ENCODE measurements at places on chromosomes 6 and 20.

- DNase-seq: no peak
Observed at GRCh38 chr6:7909323-7910276, 988 bp downstream of the TXNDC5 start.

GRCh38 chr6:162963861-162964260 lies 236.1 kb downstream of the PACRG start:
- DNase-seq: no peak

GRCh38 chr6:75213112-75213511 lies 7.3 kb upstream of the COL12A1 start:
- DNase-seq: no peak

DNA sequence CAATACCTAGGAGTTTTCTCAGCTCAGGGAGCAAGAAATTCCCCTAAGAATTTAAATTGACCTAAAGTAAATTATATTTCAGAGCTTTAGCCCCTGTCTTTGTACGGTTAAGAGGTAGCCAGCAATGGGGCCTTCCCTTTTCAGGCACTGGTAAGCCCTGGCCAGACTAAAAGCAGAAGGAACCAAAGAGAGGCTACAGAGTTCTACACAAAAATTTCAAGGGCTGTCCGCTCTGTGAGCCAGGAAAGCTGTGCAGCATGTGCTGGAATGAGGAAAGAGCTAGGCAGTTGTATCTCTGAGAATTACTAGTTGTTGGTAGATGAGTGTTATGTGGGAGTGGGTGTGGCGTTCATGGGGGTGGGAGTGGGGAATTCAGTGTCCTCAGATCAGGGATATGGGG lies 96.3 kb upstream of the MAFB start:
- DNase-seq: no peak

DNA sequence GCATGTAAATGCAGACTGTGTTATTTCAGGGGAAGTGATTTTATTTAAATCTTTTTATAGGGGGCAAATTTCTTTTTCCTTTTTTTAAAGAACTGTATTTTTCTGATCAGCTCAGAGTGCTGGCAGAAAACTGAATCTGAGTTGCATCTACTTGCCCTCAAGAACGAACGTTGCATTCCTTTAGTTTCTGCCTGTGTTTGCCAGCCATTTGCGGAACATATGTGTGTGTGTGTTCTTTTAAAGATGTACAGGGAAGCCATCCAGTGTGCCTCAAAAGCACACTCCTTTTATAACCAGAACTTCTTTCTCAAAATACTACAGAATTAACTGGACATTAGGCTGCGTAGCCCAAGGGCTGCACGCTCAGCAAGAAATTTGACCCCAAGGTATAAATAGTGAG lies 25.8 kb upstream of the INSM1 start:
- DNase-seq: no peak

DNA sequence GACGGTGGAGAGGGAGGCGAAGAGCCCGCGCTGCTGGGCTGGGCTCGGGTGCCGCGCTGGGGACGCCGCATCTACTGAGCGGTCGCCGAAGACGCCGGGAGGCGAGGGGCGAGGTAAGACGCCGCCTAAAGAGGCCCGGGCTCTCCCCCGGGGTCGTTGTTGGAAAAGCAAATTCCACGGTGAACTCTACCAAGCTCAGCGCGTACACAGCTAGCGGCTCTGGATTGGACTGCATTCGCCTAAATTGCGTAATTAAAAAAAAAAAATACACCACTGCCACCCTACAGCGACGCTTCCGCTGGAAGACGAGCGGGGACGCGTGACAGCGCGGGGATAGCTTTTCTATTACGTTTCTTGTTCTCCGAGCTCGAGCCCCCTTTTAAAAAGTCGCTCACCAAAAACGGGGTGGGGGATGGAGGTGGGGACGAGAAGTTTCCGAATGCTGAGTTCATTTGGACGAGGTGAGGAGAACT lies 92.0 kb upstream of the PRDM1 start:
- DNase-seq: no peak

DNA sequence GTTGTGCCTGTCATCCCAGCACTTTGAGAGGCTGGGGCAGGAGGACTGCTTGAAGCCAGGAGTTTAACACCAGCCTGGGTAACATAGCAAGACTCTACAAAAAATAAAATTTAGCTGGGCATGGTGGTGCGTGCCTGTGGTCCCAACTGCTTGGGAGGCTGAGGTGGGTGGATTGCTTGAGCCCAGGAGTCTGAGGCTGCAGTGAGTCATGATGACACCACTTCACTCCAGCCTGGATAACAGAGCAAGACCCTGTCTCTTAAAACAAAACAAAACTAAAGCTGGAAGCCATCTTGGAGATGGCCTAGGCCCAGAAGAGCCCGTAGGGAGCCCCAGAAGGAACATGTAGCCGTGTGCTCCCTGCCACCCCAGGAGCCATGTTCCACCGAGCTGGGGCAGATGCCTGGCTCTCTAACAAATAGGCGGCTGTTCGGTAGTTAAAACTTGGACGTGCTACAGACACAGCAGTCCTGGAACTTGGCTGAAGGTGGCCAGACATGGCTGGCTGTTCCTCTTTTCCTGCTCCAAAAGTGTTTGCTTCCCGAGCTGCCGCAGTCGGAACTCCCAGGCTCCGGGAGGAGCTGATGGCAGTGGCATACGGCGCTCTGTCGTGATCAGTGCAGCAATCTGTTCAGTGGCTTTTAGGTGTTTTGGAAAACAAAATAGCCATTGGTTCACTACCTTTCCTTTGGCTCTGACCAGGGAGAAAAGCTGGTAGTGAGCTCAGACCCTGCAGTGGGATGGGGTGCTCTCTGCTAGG lies 37.0 kb downstream of the DYNLT1 start:
- no peak for DNase-seq

- DNase-seq: no peak
Observed at GRCh38 chr6:130593200-130593599, 227.4 kb downstream of the TMEM200A start.

- DNase-seq: no peak
Observed at GRCh38 chr20:59776059-59776603, 157.3 kb downstream of the SYCP2 start.

GRCh38 chr20:36035745-36036144 lies 67.4 kb downstream of the CNBD2 start:
- DNase-seq: no peak

- DNase-seq: no peak
Observed at GRCh38 chr20:2280082-2280481, 15.7 kb upstream of the TGM3 start.

DNA sequence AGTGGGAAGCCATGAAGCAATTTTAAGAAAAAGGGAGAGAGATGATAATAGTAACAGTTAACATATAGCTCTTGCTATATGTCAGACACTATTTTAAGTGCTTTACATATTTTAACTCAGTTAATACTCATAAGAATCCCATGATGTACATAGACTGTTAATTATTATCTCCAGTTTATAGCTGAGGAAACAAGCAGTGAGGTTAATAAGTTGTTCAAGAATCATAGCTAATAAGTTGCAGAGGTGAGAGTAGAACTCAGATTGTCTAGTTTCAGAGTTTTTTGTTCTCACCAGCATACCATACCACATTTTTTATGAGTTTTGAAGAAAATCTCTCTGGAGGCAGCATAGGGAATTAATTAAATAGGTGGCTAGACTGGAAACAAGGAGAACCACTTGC lies 144.6 kb upstream of the MMS22L start:
- no peak for DNase-seq

DNA sequence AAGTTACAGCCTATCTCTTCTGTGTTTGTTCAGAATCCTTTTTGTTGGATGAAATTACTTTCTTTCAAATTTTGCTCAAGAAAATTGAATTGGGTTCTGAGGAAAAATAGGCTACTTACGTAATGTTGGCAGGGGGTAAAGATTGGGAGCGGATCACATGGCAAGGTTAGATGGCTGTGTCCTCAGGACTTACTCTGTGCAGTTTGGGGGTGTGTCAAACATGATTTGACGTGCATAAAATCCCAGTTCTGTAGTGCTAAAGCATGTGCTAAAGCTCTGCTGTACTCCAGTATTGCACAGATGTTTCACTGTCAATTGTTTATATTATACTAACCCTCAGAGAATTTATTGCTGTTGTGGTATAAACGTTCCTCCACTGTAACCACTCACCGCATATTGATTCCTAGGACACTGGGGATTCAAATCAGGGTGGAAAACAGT lies 2.6 kb downstream of the NT5E start:
- DNase-seq: peak; percentile 88

- no peak for DNase-seq
Observed at GRCh38 chr20:61960836-61961235, 104.8 kb downstream of the TAF4 start.

- peak; percentile 27 for DNase-seq
Observed at GRCh38 chr6:134374491-134375219, 56.7 kb upstream of the SGK1 start.

- DNase-seq: peak; percentile 49
Observed at GRCh38 chr6:144131248-144131709, 19.0 kb upstream of the STX11 start.

DNA sequence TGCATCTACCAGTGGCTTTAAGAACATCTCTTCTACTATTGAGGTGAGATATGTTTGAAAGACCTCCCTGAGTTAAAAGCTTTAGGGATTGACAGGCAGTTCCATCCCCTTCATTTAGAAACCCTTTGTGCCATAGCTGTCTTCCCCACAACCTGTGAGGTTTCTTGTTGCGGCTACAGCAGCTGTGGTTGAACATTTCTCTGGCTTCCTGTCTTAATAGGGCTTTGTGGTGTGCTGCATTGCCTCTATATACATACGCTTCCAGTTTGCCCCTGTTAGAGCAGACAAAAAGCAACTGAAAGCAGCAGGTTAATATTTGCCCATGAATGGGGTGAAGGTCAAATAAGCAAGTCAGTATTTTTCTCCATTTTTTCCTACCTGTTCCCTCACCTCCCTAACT lies 210.2 kb downstream of the TMEM200A start:
- DNase-seq: no peak

- DNase-seq: peak; percentile 20
Observed at GRCh38 chr6:127031511-127031910, 87.0 kb upstream of the RSPO3 start.

GRCh38 chr20:10843146-10843711 lies 169.4 kb upstream of the JAG1 start:
- DNase-seq: no peak

GRCh38 chr6:21947731-21948386 lies 349.0 kb downstream of the PRL start:
- DNase-seq: no peak

DNA sequence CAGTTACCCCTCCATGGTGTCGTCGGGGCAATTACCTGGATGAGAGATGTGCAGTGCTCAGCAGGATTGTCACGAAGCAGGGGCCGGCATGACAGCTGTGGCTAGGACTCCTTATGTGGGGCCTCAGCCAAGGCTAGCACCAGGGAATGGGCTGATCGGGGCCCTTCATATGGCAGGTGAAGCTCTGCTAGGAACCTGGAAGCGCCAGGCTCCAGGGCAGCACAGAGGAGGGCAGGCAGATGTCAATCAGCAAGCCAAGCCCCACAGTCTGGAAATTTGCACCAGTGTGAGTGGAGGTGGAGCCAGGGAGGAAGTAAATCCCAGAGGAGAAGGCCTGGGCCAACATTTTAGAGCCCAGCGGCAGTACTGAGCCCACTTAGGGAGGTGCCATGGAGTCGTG lies 21.2 kb downstream of the SYNDIG1 start:
- no peak for DNase-seq

DNA sequence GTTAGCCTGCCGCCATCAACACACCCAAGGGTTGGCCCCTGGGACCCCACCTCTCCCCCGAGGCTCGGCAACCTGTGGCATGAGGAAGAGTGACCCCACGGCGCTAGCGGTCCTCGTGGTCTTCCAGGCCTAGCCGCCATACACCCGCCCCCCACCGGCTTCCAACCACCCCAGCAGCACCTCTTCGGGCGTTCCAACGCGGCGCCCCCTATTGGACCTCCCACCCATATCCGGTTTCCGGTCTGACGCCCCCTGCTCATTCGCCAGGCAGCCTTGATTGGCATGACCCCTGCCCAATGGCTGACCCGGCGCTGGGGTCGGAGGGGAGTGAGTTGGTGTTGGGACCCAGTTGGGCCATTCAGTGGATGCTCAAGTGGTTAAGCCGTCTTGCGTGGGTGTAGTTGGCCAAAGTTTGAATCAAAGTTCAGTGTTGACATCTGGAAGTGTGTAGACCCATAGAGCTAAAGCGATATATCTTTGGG lies at the start of gene GNAS-AS1:
Gene GNAS-AS1 (minus strand): TSS at position 210 of the 482 bp plus-strand sequence.
- DNase-seq: peak; percentile 72

DNA sequence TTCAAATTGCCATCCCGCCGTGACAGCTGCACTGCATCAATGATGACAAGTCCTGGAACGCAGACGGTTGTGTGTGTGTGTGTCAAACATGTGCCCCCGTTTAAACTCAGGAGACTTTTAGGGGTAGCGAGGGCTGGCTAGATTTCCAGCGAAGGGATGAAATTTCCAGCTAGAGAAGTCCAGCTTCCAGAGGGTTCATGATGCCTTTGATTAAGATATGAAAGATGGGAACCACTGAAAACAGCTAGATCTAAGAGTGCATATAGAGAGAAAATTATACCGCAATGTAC lies 644 bp downstream of the KIZ start:
- DNase-seq: no peak

- no peak for DNase-seq
Observed at GRCh38 chr6:156719395-156719719, 57.8 kb upstream of the ARID1B start.

DNA sequence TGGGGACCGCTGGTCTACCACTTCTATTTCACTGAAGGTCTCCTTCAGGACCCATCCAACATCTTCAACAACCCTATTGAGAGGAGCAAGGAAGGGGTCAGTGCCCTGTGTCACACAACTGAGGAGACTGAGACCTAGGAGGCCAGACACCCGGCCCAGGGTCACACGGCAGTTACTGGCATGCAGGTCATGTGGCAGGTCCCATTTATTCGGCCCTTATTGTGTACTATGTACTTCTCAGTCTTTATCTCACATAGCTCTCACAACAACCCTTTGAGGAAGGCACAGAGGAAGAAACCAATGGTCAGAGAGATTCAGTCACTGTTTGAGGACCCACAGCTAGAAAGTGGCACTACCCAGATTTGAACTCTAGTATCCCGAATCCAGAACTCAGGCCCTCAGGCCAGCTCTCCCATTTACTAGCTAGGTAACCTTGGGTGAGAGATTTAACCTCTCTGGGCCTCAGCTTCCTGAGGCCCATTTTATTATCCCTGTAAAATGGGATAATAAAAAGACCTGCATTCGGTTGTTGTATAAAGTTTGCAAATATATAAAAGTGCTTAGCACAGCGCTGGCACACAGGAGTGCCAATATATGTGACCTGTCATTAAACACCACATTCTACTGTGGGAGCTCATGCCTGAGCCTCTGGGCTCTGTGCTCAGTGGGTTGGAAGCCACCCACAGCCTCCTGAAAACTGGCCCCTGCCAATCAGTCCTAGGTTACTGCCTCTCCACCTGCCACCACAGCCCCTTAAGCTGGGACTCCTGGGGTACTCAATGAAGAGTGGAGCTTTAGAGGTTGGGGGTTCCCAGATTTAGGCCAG lies 15.8 kb downstream of the TFEB start:
- no peak for DNase-seq

- no peak for DNase-seq
Observed at GRCh38 chr6:158772851-158773371, 46.3 kb downstream of the EZR start.

GRCh38 chr6:35082046-35082732 lies 59.0 kb downstream of the TCP11 start:
- no peak for DNase-seq

GRCh38 chr6:156191895-156192294 lies 585.3 kb upstream of the ARID1B start:
- DNase-seq: no peak

- no peak for DNase-seq
Observed at GRCh38 chr6:4281341-4282293, 146.2 kb upstream of the ECI2 start.

All from fibroblast of the conjunctiva (primary cell).